ENCODE measurements at places on chromosomes 3 and 15.

DNA sequence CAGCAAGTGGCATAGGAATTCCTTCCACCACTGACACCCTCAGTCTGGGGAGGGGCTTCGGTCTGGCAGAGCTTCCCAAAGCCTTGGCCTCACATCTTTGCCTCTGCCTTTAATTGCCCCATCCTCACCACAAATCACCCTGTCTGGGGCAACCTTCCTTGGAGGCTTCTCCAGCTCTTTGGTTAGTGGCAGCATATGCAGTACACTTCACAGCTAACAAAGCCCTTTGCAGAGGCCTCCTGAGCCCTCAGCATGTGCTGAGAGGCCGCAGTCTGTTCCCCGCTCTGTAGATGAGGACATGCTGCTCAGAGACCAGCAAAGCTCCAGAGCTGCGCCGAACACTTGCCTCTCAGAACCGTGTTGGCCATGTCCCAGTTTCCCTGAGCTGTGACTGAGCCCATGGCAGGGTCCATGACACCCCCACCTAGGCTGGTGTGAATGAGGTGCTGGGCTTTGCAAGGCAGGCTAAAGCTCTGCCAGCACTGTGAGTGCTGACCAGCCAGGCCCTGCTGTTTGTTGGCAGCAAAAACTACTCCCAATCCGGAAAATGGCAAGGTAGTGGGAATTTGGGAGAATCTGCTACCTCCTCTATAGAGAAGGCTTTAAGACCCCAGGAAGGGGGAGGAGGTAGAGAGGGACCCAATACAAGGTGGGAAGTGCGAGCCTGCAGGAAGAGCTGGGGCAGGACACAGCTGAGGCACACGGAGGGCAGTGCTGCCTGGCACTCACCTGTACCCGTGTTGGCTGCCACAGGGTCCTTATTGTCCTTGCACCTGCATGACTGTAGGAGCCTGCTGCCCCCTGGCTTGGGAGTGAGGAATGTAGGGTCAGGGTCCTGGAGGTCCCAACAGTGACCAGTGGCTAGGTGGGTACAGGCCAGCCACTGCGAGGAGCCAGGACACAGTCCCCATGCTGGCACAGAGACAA is 8.4 kb upstream of the KLF15 start:
- DNase-seq, result no peak

- no peak for DNase-seq
Measured at GRCh38 chr15:85495096-85495495, 114.7 kb downstream of the AKAP13 start.

- DNase-seq, result no peak
Measured at GRCh38 chr3:56806407-56806806, 4.7 kb upstream of the ARHGEF3 start.

DNA sequence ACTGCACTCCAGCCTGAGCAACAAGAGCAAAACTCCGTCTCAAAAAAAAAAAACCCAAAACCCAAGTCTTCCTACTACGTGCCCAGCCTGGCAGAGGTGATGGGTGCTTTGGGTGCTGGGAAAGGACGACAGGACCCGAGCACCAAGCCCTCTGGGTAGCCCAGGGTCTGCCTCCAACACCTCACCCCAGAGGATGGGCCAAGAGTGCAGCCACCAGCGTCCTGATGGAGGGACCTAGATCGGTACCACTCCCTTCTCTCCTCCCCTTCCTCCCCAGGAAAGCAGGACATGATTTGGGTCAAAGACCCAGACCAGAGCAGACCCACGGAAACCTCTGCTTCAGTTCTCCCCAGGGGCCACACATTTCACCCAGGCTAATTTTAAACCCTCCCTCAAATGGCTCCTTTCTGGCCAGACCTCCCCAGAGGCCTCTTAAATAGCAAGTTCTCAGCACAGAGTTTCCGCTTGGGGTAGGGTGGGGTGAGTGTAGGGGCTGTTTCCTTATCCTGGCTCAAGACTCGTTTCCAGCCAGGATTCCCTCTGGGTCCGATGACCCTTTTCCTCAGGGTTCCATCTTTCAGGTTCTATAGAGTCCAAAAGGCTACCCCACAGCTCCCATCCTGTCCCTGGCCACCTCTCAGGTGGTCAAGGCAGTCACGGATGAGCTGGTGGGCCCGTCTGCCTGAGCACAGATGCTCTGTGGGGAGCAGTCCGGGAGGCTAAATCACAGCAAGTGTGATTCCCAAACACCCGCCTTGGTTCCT is 20.5 kb downstream of the RBPMS2 start:
- no peak for DNase-seq

- DNase-seq, result no peak
Measured at GRCh38 chr3:15453501-15453900, 26.1 kb downstream of the EAF1 start.

- DNase-seq, result no peak
Measured at GRCh38 chr3:2652386-2652785, 457.8 kb downstream of the IL5RA start.
